ENCODE measurements at places on chromosomes 2 and 18. TPM values are rescaled to one million over a fixed set of nuclear protein-coding genes. Genes with fewer than 3 reads are reported as not detected.

Gene GPR45
- total RNA-seq, result 0.29 TPM

Gene EPB41L3
- not detected for total RNA-seq

Gene HRH4
- total RNA-seq, result not detected

Gene GAL3ST2
- not detected for total RNA-seq

Gene GALNT5
- 1.7 TPM for total RNA-seq

Gene SDC1
- total RNA-seq, result 117 TPM

Gene PLB1
- 4.5 TPM for total RNA-seq

Gene GLI2
- 20.0 TPM for total RNA-seq

Gene MYOM1
- not detected for total RNA-seq

Gene SULT1C4
- 1.7 TPM for total RNA-seq

Gene ANKRD29
- not detected for total RNA-seq

Gene DPP4
- total RNA-seq, result not detected

All from SJSA1 (cell line).